KBM-7 (cell line): ENCODE measurements at places on chromosomes 11 and 22.

- peak; percentile 22 for DNase-seq
These were observed 37.8 kb downstream of the PAMR1 start for GRCh38 chr11:35487532-35488078.

GRCh38 chr11:112878033-112878601, 83.1 kb upstream of the NCAM1 start:
- no peak for DNase-seq

GRCh38 chr11:107842412-107843100, 16.0 kb downstream of the SLC35F2 start:
- no peak for DNase-seq

- DNase-seq, result no peak
These were observed 61.0 kb upstream of the GLYATL1B start for GRCh38 chr11:59025097-59025496.

DNA sequence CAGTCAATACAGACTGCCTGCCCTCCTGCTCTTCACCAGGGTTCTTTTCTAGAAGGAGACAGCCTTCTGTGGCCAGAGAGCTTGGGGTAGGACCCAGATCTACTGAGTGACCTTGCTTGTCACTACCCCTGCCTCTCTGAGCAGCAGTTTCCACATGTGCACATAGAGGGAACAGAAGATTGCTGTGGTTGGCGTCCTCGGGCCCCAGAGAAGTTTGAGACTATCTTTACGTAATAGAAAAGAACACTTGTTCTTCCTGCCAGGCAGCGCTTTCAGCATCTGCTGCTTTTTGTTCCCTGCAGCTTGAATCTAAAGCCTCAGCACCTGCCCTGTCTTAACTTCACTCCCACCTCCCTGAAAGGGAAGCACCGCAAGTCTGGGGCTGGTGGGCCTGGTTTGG, 1.9 kb upstream of the FKBP2 start:
- no peak for DNase-seq

- DNase-seq, result peak; percentile 62
These were observed 68.3 kb downstream of the PLEKHA7 start for GRCh38 chr11:16945671-16946469.

DNA sequence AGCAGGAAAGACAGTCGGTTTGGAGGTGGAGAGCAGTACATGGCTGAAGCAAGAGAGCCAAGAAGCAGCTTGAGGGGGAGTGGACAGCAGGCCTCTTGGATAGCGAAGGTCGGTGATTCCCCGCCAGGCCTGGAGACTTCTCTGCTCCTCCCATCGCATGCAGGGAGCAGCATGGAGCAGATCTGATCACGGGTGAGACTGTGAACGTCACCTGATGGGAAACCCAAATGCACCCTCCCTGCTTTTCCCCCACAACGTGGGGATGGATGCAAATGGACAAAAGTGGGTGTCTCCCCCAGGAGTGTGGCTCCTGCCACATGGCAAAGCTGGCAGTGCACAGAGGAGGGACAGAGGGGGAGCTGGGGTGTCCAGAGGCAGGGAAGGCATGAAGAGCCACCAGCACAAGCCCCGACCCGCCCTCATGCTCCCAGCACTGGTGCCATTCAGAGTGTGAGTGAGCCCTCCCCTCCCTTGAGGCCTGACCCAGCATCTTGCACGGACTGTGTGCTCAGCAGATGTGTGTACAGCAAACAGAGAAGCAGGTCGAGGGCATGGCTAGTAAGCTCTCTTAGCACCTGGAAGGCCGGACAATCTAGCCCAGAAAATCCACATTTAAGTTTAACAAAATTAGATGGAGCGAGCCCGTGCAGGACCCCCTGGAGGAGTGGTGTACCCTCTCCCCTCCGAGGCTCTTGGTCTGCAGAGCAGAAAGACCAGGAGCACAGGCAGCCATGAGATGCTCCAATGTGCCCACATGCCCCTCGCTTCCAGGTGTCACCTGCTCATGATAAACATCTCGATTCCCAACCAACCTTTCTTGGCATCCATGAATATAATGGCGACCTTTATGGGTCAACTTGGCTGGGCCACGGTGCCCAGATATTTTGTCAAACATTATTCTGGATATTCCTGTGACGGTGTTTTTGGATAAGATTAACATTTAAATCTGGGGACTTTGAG, 661.7 kb downstream of the TBC1D22A start:
- DNase-seq, result no peak

DNA sequence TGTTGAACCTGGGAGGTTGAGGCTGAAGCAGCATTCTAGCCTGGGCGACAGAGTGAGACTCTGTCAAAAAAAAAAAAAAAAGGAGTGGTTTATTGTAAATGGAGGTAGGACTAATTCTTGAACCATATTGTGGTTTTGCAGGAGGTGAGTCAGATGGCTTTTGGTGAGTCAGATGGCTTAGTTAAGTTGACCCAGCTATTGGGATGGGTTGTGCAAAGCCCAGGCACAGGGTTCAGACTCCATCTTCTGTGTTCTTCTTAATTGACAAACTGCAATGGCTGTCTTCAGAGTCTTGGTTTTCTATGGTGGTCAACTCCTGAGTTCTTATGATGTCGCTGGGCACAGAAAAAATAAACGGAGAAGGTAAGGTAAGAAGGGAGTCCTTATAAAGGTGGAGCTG, 182.7 kb downstream of the ADAMTS15 start:
- DNase-seq, result no peak

- no peak for DNase-seq
These were observed 308.3 kb downstream of the RAB38 start for GRCh38 chr11:87866951-87867350.

GRCh38 chr11:8794126-8794525, 111.5 kb downstream of the RPL27A start:
- DNase-seq, result no peak

DNA sequence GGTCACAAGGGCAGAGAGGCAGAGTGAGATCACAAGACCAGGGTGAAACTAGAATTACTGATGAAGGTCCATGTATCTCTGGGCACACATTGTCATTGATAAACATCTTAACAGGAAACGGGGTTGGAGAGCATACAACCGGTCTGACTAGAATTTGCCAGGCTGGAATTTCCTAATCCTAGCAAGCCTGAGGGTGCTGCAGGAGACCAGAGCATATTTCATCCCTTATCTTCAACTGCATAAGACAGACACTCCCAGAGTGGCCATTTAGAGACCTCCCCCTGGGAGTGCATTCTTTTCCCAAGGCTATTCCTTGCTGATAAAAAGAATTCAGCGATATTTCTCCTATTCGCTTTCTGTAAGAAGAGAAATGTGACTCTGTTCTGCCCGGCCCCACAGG, 84.6 kb upstream of the IZUMO1R start:
- DNase-seq, result peak; percentile 13

GRCh38 chr11:58652726-58653280, 30.3 kb downstream of the CNTF start:
- DNase-seq, result no peak

GRCh38 chr11:61011229-61011870, 39.9 kb downstream of the CD6 start:
- no peak for DNase-seq

DNA sequence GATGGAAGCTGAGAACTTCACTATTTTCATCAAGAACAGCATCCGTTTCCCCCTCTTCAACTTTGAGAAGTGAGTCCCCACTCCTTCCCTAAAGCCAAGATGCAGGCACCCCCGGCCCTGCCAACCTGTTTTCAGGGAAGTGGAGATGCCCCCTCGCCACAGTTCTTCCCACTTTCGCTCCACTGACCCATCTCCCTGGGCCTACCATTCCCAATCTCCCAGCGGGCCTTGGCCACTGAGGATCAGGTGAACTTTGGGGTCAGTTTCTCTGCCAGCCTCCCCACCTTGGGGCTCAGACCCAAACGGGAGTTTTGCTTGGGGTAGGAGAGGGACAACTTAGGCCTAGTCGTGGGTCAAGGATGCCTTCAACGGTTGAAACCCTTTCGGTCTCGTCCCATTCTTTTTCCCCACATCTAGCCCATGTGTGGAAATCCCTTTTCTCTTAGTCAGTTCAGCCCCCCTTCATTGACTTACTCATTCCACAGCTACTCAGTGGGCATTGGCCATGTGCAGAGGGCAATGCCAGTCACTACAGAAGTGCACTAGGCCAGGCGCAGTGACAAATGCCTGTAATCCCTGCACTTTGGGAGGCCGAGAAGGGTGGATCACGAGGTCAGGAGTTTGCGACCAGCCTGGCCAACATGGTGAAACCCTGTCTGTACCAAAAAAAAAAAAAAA, 10.6 kb downstream of the P2RX3 start:
- no peak for DNase-seq

GRCh38 chr11:77395460-77396173, 78.3 kb downstream of the PAK1 start:
- DNase-seq, result no peak

- no peak for DNase-seq
These were observed 27.0 kb upstream of the PARVG start for GRCh38 chr22:44153710-44154109.

GRCh38 chr22:43580271-43580750, 168.5 kb downstream of the MPPED1 start:
- DNase-seq, result no peak

DNA sequence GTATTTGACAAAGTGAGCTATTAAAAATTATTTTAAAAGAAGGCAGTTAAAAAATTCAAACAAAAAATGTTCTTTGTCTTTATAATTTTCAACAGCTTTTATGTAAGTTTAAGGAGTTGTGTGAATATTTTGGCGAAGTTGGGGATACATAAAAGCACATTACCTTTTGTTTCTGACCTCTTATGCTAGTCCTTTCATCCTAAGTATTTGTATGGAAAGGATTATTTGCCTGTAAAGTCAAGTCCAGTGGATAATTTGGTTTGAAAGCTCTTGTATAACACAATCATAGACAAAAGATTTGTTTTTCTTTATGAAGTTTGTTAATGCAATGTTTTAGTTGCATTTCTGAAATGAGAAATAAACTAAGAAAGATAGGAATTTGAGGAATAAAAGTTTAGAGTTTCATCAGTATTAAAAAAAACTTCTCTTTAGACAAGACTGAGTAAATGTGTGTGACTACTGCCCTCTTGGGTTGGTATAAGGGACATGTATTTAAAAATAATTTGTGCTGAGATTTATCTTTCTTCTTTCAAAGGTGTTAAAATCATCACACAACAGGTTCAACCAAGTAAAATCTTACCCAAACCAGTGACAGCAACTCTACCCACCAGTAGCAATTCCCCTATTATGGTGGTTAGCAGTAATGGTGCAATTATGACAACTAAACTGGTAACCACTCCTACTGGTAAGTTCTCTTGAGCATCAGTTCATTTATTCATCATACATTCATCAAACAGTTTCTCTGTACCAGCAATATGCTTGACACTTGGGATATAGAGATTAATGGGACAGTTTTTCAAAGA, 68.2 kb downstream of the EMSY start:
- DNase-seq, result peak; percentile 38

DNA sequence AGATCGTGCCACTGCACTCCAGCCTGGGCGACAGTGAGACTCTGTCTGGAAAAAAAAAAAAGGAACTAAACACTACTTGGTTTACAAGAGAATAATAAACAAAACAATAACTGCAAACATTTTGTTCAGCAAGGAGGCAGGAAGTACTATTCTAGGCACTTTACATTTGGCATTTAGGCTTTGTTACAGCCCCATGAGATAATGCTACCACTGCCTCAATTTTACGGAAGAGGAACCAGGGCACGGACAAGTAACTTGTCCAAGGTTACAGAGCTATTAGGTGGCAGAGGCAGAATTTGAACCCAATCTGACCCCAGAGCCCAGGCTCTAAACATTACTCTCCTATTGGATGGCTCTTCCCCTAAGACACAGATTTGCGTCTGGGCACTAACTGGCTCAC, 108.7 kb upstream of the AKIP1 start:
- no peak for DNase-seq

DNA sequence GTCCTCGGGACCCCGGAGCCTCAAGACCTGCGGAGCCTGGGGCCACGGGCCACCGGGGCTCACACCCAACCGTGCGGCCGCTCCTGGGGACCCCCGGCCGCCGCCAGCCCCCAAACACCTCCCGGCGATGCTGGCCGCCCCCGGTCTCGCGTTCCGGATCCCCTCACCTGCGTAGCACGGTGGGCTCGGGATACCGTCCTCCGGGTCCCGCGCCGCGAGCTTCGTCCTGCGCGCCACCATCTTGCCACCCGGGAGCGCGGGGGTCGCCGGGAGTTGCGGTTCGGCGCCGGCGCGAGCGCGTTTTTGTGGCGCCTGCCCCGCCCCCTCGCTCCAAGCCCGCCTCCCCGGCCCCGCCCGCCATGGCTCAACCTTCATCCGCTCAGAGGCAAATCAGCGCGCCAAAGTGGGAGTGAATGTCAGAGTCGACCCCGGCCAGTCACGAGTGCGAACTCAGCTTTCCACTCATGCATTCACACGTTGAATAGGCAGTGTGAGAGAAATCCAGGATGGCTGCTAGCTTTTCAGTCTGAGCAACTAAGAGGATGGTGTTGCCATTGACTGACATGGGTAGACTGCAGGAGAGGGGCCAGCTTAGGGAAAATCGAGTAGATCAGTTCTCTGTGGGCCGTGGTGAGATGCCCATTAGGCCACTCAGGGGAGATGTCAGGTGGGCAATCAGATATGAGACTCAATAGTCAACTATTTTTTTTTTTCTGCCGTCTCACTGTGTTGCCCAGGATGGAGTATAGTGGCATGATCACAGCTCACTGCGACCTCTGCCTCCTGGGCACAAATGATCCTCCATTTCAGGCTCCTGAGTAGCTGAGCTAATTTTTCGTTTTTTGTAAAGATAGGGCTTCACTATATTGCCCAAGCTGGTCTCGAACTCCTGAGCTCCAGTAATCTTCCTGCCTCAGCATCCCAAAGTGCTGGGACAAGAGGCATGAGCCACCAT, 28.3 kb downstream of the SERHL2 start:
- peak; percentile 61 for DNase-seq

- DNase-seq, result no peak
These were observed 3.5 kb downstream of the BAIAP2L2 start for GRCh38 chr22:38106814-38107578.

GRCh38 chr11:108726077-108726800, 61.4 kb downstream of the DDX10 start:
- no peak for DNase-seq
